ENCODE measurements at places on chromosomes 3 and 15.

DNA sequence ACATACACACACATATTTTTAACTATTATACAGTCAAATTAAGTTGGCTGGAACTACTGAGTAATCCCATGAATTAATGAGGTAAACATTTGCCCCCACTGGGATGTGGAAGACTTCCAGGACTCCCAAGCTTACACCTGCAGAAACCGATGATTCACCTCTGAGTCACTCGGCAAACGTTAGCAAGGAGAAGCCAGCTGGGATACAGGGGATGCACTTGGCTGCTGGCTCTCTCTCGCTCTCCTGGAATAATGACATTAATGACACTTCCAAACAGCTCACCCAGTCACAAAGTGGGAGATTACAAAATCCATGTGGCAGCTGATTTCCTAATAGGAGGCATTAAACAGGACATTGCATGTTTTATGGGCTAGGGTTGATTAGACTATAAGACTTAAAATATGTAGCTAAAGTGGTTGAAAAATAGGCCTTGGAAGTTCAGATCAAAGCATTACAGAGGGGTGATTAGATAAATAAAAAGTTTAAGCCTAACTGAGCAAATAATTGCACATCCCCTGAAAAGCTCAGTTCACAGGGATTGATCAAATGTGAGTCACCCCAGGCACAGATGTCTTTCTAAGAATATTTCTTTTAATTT is 500.9 kb downstream of the SOX2 start:
- peak; percentile 99 for DNase-seq

GRCh38 chr3:34277110-34277509 is 478.7 kb downstream of the PDCD6IP start:
- DNase-seq, result no peak

GRCh38 chr15:85785887-85786780 is 8.6 kb downstream of the KLHL25 start:
- peak; percentile 68 for DNase-seq

DNA sequence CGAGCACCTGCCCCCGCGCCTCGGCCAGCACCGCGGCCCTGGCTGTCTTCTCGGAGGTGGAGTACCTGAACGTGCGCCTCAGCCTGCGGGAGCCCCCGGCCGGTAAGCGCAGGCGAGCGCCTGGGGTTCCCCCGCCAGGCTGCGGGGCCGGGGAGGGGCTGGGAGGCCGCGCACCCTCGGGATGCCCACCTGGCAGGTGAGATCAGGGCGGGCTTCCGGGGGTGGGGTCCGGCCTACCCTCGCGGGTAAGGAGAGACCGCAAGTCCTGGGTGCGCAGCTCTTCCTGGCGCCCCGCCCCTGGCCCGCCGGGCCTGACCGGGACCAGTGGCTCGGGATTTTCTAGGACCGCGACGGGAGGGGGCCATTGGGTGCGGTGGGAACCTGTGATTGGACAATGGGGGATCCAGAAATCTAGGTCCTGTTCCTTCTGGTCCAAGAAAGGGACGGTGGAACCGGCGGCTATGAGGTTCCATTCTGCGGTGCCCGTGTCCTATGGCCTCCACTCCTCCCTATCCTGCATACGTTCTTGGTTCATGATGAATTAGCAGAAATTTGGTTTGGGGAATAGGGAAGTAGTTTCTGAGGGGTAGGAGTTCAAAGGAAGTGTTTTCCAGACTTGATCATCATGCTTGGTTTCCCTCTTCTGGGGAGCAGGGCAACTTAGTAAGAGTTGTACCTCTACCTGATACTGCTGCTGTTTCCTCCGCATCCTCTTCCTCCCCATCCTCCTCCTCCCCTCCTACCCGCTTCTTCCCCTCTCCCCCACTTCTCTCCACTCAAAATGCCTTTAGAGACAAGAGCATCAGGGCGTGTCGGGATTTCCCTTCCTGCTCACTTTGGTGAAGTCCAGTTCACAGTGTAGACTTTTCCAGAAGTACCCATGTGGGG is 808 bp downstream of the ARRDC4 start:
- DNase-seq, result peak; percentile 1

GRCh38 chr3:49716169-49716568 is 3.3 kb downstream of the AMIGO3 start:
- no peak for DNase-seq

DNA sequence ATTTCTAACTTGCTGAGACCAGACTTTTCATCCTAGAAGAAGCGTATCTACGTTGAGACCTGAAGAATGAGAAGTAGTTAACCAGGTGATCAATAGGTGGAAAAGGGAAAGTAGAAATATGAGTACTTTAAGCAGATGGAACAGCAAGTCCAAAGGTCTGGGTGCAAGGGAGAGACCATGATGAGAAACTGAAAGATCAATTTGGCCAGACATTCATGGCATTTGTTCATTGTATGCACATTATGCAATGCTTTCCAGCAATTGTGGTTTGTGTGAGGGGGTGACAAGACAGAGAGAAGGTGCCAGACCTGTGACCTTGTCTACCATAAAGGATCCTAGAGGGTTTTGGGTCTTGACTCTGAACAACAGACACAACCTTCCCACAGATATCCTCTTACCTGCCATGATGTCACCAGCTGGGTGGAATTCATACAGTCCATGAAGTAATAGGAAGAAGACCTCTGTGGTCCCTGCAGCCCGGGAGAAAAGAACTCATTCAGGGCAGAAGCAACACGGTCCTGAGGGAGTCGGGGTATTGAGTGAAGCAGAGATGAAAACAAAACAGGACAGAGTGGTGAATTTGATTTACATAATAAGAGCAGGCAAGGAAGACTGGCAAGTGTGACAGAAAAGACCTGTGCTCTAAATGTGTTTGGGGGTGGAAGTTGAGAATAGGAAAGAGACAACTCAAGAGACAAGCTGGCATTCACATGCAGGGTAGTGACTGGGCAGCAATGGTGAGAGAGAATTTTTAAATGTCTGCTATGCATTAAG is 63.4 kb upstream of the PSMD6 start:
- no peak for DNase-seq

- no peak for DNase-seq
These were observed 5.1 kb upstream of the APBA2 start for GRCh38 chr15:28880680-28881079.

- DNase-seq, result peak; percentile 35
These were observed 23.1 kb upstream of the HERC1 start for GRCh38 chr15:63856711-63857460.

- DNase-seq, result peak; percentile 72
These were observed 6.9 kb upstream of the SKIC8 start for GRCh38 chr15:78306176-78306774.

DNA sequence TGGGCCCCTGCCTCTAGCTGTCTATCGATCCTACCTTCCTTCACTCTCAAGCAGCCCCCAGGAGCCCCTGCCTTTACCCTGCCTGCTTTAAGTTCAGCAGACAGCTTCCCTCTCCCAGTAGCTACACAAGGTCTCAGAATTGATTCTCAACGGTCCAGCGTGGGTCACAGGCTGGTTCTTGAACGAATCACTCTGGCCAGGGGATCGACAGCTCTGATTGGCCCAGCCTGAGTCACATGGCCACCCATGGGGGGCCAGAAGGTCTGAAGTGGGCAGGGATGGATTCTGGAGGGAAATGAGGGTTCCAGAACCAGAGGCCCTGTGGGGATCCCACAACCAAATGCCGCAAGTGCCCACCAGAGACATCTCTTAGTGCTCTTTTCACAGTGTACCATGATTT is 23.7 kb upstream of the CCDC174 start:
- no peak for DNase-seq

GRCh38 chr3:169289273-169289672 is 374.2 kb downstream of the MECOM start:
- DNase-seq, result no peak

GRCh38 chr15:75238150-75238549 is 20.0 kb upstream of the GOLGA6C start:
- DNase-seq, result no peak

- no peak for DNase-seq
These were observed 91.8 kb downstream of the BTD start for GRCh38 chr3:15693355-15693754.

DNA sequence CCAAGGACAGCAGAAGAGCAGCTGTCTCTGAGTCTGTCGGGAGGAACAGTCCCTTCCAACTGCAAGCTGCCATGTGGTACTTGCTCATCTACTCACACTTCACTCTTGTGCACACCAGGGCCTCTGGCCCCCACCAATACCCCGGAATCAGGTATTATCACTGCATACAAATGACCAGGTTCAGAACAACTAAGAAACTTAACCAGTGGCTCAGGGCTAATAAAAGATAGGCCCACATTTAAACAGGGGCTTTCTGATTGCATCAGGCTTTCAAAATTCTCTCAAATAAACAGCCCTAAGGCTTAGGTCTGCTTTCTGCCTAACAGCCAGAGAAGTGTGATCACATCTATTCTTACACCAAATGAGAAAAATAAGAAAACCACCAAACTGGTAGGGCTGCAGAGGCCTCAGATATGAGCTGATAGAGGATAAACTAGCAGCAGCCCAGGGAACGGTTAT is 20.7 kb downstream of the CCDC12 start:
- DNase-seq, result no peak

GRCh38 chr15:75361989-75362641 is 6.3 kb downstream of the MAN2C1 start:
- no peak for DNase-seq

GRCh38 chr3:189119950-189120349 is 51.8 kb upstream of the TPRG1 start:
- no peak for DNase-seq

- DNase-seq, result peak; percentile 8
These were observed at the start of gene TMEM266 for GRCh38 chr15:76059320-76060117. TSS of gene TMEM266 (plus strand) at chr15:76059985. CDS start at chr15:76134264, 74,279 bp downstream.

- no peak for DNase-seq
These were observed 82.6 kb upstream of the MAGI1 start for GRCh38 chr3:66121318-66121717.

DNA sequence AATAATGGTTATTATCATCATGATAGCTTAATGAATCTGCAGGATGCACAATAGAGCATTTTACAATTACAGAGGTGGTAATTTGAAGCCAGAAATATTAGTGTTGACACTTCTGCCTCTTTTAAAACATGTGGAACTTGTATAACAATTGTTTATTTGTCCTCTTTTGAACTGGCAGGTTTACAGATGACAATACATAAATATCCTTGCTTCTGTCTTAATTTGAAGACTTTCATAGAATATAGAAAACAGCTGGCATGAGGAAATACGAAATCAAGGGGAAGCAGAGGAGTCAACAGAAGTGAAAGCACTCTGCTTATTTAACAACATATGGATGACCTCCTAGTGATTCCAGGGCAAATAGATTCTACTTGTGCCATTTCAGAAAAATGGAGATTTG is 270.5 kb upstream of the SGO1 start:
- no peak for DNase-seq

- DNase-seq, result no peak
These were observed 183.1 kb upstream of the KCNMB2 start for GRCh38 chr3:178353006-178353694.

DNA sequence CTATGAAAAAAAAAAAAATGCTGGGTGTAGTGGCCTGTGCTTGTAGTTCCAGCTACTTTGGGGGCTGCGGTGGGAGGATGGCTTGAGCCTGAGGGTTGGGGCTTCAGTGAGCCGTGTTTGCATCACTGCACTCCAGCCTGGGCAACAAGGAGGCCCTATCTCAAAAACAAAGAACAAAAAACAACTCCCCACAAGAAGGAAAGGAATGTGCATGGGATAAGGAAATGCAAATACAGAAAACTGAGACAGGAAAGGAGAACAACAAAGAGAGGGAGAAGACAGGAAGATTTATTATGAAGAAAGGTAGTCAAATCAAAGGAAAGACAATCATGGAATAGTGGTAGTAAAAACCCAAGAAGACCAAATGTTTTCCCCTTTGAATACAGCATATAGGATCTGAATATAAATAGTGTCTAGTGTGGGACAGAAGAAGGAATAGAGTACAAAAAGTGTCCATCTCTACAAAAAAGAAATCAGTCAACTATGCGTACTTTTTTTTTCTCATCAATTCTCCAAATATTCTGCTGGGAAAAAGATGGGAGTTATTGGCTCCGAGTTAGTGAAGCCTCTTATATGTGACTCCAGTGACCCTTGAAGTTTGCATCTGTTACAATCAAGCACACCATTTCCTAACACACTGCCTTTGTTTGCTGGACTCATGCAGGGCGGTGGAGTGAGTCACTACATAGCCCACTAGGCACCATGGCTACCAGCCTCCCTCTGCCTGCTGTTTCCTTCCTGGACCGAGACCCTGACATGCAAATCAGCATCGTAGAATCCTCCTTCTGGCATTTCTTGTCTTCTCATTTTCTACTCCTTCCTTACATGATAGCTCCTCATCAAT is 101.2 kb upstream of the PTX3 start:
- peak; percentile 80 for DNase-seq

- no peak for DNase-seq
These were observed 10.7 kb downstream of the ILDR1 start for GRCh38 chr3:122011396-122011795.

DNA sequence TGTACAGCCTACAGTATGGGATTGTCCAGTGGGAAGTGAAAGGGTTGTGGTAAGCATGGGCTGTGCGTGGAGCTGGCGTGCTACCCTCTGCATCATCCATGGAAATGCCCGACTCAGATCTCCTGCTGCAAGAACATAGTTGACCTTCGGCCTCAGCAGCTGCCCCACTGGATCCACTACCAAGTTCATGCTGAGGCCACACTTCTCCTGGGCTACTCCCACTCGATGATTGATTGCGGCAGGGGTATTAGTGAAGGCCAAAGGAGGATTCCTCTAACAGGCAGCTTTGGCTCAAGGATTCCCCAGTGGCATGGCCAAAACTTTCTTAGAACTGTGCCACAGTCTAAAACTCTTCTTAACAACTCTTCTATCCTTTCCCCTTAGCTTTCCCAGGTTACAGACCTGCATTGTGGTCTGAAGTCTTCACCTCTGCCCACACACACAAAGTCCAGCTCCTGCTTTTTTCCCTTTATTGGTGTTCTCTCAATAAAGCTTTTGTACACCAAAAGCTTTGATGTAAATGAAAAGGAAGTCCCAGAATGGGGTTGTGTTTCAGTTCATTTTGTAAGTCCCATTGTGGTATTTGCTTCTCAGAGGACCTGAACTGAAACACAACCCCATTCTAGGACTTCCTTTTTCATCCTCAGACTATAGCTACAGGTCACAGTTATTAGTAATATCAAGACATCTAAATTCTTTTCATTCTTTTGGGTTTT is 4.9 kb upstream of the TBC1D5 start:
- DNase-seq, result no peak

- no peak for DNase-seq
These were observed 34.6 kb downstream of the FMN1 start for GRCh38 chr15:33159726-33160453.

All from A172 (cell line).